Occipital lobe (tissue), 3 donors: ENCODE measurements at places on chromosomes 3 and 15. TPM values are rescaled to one million over a fixed set of nuclear protein-coding genes. Genes with fewer than 3 reads are reported as not detected.

GOLGA8S gene
- not detected for total RNA-seq

KLF13 gene
- total RNA-seq: 47.9 TPM

HACL1 gene
- 38.4 TPM for total RNA-seq

NCEH1 gene
- total RNA-seq: 8.4 TPM

WDR93 gene
- total RNA-seq: 0.31 TPM

ZNF502 gene
- 15.0 TPM for total RNA-seq

SAXO2 gene
- total RNA-seq: 4.1 TPM

SLC22A13 gene
- 0.94 TPM for total RNA-seq

FOXL2NB gene
- 0.16 TPM for total RNA-seq

GCSAM gene
- not detected for total RNA-seq

TMEM207 gene
- total RNA-seq: not detected
